T47D (cell line): ENCODE measurements at places on chromosomes 2 and 18.

DNA sequence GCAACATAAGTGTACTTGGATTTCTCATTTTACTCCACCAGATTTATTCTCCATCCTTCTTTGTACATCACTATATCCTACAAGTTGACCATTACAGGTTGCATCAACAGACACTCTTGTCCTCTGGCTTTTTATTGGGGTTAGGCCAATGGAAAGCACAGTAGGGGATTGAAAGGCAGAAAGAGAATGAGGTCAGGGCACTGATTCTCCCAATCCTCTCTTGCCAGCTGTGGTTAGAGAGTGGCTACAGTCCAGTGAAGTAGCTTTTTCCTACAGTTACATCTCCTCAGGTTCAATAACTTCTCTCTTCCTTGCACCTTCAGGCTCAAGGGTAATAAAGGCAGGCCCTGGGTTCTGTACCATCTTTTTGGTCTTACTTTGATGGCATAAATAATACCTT is 20.2 kb upstream of the COL5A2 start:
- no peak for DNase-seq

GRCh38 chr18:445055-445454 is 55.4 kb downstream of the COLEC12 start:
- no peak for DNase-seq

- no peak for DNase-seq
Observed at GRCh38 chr2:205720451-205720902, 38.2 kb downstream of the NRP2 start.

DNA sequence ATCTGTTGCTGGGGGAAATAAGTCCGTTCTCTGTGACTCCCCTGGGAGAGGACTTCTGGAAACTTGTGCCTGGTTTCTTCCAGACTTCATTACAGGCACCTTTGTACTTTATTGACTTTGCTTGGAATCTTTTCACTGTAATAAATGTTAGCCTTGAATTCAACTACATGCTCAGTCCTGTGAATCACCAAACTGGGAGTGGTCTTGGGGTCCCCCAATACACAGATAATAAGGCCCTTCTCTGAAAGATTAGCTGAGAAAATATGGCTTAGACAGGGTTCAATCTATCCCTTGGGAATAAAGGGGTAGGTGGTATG is 48.7 kb upstream of the KIDINS220 start:
- DNase-seq: no peak

GRCh38 chr2:13021470-13021957 is 304.8 kb downstream of the TRIB2 start:
- no peak for DNase-seq

DNA sequence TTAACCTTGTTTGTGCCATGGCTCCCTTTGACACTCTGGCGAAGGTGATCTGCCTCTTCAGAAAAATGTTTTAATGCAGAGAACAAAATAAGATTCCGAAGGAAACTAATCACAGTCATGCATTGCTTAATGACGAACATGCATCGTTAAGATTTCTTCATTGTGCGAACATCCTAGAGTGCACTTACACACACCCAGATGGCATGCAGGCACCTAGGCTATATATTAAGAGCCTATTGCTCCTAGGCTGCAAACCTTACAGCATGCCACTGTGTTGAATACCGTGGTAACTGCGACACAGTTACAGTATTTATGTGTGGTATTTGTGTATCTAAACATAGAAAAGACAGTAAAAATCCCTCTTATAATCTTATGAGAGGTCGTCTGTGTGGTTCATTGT is 8.3 kb downstream of the ASAP2 start:
- DNase-seq: no peak

GRCh38 chr2:71102981-71103681 is 26.9 kb downstream of the MCEE start:
- DNase-seq: no peak

GRCh38 chr2:102399499-102400141 is 23.3 kb upstream of the IL18RAP start:
- DNase-seq: no peak

DNA sequence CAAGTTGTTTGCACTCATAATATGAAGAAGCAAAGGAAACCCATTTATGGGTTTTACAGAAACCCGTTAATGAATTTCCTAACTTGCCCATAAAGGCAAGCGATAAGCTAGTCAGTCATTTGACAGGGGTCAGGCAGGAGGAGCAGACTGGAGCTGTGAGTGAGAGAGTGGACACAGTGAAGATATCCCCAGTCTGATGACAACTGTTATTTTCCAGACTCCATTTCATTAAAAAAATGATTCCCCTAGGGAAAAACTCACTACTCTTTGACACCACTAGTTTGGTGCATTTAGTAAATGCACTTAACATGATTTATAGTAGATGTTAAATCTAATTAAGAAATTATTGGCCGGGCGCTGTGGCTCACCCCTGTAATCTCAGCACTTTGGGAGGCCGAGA is 80.8 kb downstream of the TGIF1 start:
- DNase-seq: no peak

DNA sequence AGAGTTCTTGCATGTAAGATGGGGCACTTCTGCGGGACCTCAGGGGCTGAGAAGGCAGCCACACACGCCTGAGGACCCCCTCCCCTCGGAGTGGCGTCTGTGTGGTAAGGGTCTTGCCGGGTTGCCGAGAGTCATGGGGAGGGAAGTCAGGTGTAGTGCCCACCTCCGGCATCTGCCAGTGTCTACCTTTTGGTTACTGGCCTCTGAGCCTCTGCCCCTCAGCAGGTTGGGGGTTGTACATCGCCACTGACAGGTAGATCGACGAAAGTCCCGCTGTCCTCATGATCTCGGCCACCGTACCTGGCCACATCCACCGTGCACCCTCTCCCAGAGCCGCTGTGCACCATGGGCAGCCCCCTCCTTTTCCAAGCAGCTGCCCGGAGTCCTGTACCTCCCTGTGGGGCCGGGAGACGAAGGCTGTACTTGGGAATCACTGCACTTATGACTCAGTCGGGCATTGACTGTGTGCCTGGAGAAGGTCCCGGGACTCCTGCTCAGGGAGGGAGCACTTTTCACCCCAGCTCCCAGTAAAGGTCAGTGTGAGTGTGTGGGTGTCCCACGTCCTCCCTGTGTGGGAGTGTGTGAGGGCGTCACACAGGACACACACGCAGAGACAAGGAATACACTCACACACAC is 332.4 kb upstream of the MYT1L start:
- no peak for DNase-seq

DNA sequence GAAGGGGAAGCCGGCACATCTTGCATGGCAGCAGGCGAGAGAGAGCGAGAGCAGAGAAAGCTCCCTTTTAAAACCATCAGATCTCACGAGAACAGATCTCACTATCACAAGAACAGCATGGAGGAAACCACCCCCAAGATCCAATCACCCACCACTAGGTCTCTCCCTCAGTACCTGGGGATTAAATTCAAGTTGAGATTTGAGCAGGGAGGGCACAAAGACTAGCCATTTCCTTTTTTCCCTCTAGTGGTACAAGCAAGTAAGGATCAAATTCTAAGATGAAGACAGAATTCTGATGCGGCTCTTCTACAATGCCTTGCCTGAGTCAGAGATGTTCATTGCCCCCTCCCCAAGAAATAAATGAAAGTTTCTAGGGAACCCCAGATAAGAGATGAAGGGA is 45.6 kb upstream of the ANKRD44 start:
- peak; percentile 19 for DNase-seq

GRCh38 chr2:12675801-12676200 is 40.9 kb upstream of the TRIB2 start:
- DNase-seq: no peak
